ENCODE measurements at places on chromosomes 12 and 14.

- no peak for DNase-seq
These were observed 10.7 kb upstream of the TMBIM6 start for GRCh38 chr12:49730568-49731101.

- no peak for DNase-seq
These were observed 70.3 kb upstream of the NR2C1 start for GRCh38 chr12:95143621-95144205.

DNA sequence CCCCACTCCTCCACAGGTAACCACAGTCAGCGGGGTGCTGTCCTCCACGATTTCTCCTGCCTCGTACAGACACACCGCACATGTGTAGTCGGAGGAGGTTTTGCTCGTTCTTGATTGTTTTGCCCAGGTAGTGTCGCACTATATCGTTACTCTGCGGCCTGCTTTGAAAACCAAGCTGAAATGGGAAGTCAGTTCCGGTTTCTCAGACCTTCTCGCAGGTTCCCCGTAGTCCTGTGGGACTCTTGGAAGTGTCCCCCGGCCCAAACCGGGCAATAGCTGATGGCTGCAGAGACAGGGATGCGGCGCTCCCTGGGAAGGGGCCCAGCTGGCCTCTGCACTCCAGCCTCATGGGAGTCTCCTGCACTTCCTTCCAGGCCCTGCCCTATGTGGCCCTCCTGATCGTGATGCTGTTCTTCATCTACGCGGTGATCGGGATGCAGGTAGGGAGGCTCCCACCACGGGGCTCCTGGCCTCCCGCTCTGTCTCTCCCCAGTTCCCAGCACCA, 141.3 kb upstream of the FKBP4 start:
- DNase-seq = no peak

GRCh38 chr14:38042322-38042721, 165.4 kb upstream of the SSTR1 start:
- DNase-seq = no peak

GRCh38 chr12:108313241-108313605, 25.9 kb downstream of the CMKLR1 start:
- DNase-seq = no peak

GRCh38 chr12:115320967-115321366, 637.0 kb upstream of the TBX3 start:
- DNase-seq = no peak

GRCh38 chr14:31223331-31223730, 15.7 kb upstream of the HECTD1 start:
- no peak for DNase-seq

GRCh38 chr12:48990552-48990951, 8.6 kb downstream of the DDN start:
- no peak for DNase-seq

- DNase-seq = no peak
These were observed 925.1 kb upstream of the ATXN7L3B start for GRCh38 chr12:73612551-73612950.

DNA sequence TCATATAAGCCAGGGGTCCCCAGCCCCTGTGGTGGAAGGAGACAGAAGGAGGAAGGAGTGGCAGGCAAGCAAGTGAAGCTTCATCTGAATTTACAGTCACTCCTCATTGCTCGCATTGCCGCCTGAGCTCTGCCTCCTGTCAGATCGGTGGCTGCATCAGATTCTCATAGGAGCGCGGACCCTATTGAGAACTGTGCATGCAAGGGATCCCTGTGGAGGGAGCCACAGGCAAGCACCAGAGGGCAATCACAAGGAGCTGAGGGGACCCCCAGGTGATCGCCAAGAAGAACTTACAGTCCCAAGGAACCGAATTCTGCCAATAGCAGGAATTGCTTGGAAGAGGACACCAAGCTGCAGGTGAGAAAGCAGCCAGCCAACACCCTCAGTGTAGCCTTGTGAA, 33.2 kb upstream of the VRK1 start:
- DNase-seq = no peak

GRCh38 chr12:70449753-70450341, 83.8 kb downstream of the KCNMB4 start:
- DNase-seq = no peak

DNA sequence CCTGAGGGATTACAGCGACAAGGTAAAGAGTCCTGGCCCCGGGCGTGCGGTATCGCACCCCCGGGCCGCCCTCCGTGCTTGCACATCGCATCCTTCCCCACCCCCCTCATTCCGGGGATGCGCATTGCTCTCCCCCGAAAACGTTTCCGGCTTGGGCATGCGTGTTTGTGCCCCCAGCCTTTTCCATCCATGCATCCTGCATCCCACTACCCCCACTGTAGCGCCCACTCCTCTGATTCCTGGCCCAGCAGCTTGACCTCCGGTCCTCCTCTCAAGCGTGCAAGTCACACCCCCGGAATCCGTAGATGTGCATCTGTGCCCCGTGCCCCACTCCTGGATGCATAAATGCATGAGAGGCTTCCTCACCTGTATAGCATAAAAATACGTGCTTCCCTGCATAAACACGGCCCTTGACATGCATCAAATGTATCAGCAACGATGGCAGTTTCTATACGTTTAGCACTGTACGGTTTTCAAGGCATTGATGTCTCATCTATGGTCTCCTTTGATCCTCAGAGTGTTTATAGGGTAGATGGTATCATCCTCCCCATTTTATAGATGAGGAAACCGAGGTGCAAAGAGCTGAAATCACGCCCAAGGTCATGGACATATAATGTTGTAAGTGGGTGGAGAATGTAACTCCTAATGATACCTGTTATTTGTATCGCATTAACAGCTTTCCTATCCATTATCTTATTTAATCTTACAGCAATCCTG, 484 bp downstream of the RIC8B start:
- peak; percentile 23 for DNase-seq

Measured in GM12892 (cell line).